ENCODE measurements at places on chromosomes 4 and X. TPM values are rescaled to one million over a fixed set of nuclear protein-coding genes. Genes with fewer than 3 reads are reported as not detected.

The OTUD6A gene
- not detected for polyA plus RNA-seq

DNA sequence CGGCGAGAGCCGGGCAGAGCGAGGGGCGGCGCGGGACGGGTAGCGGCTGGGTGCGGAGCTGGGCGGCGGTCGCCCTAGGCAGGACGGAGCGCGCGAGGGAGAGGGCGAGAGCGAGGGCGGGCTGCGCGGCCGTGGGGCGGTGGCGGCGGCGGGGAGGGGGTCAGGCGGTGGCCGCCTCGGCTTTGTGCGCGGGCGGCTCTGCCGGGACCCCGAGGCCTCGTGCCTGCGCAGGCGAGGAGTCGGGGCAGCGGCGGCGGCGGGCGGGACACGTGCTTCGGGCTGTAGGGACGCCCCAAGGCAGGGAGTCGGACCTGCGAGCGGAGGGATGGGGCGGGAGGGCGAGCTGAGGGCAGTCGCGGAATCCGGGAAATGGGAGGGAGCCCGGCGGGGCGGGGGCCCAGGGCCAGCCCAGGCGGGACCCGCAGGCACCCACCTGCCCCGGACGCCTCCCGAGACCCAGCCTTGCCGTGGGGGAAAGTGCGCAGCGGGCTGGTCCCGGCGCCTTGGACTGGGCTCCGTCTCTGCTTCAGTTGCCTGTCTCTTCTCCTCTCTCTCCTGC lies 465 bp downstream of the BMPR1B start:
- peak overlapping the region; percentile 65 for H3K4me3 ChIP-seq
- peaks cover 12% of the 10 kb centered on the region for H3K4me1 ChIP-seq
- peaks cover 24% of the 10 kb centered on the region for H3K27me3 ChIP-seq
- DNase-seq, result peak; percentile 83

The F8A2 gene
- not detected for polyA plus RNA-seq

GRCh38 chr4:143196323-143196722 lies 11.6 kb downstream of the USP38 start:
- DNase-seq, result no peak
- H3K4me3 ChIP-seq, result no peak overlapping the region
- H3K27me3 ChIP-seq, result no peaks in the 10 kb centered on the region
- H3K36me3 ChIP-seq, result peaks cover 71% of the 10 kb centered on the region
- no peaks in the 10 kb centered on the region for H3K4me1 ChIP-seq

The CXorf51B gene
- not detected for polyA plus RNA-seq

GRCh38 chrX:105715746-105716145 lies 106.6 kb upstream of the NRK start:
- no peaks in the 10 kb centered on the region for H3K27me3 ChIP-seq
- H3K27ac ChIP-seq, result no peak overlapping the region
- no peaks in the 10 kb centered on the region for H3K36me3 ChIP-seq
- H3K4me1 ChIP-seq, result no peaks in the 10 kb centered on the region
- DNase-seq, result no peak
- no peak overlapping the region for H3K4me3 ChIP-seq

GRCh38 chrX:15664487-15665444 lies at the start of gene CLTRN:
TSS of gene CLTRN (minus strand) at chrX:15664805. CDS start at chrX:15664775, 30 bp downstream.
- H3K4me1 ChIP-seq, result no peaks in the 10 kb centered on the region
- no peaks in the 10 kb centered on the region for H3K36me3 ChIP-seq
- no peak within 1 kb of the TSS for H3K4me3 ChIP-seq
- no peak for DNase-seq
- no peaks in the 10 kb centered on the region for H3K27me3 ChIP-seq

The F9 gene
- polyA plus RNA-seq, result not detected

DNA sequence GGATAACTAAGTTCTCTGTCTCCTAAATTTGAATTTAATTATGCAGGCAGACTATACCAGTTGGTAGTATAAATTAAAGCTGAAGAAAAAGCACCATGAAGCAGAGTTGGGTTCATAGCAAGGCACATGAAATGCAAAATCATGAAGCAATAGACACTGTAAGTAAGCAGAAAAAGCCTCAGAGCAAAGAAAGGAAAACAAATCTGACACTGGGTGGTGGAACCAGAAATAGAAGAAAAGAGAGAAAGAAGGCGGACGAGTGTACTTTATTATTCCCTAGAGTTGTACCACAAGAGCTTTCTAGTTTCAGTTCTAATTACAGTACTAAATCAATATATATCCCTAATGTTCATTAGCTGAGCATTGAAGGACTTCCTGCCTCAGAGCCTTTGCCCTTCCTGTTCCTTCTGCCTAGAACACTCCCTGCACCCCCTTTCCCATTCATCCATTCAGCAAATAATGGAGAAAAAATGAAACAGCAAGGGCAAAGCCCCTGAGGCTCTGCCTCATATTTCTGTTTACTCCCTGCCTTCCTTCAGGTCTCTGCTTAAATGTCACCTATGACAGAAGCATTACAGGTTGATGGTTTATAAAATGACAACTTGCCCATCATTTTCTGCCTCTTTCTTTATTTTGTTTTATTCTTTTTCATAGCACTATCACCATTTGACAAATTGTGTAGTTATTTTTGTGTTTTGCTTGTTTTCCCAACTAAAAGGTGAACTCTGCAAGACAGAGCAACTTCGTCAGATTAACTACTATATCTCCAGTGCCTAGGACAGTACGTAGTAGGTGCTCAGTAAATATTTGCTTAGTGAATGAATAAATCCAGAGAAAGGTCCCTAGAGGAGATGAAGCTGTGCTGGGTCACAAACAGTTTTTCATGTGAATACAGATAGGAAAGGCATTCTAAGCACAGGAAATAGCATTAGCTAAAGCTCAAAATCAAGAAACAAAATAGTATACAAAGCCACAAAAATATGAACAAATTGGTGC lies 154.0 kb upstream of the RASGEF1B start:
- H3K27ac ChIP-seq, result no peak overlapping the region
- no peaks in the 10 kb centered on the region for H3K27me3 ChIP-seq

The UNC5C gene
- 5.4 TPM for polyA plus RNA-seq

The OPRPN gene
- polyA plus RNA-seq, result not detected

GRCh38 chrX:43745938-43746721 lies 90.0 kb downstream of the MAOA start:
- H3K36me3 ChIP-seq, result no peaks in the 10 kb centered on the region
- no peaks in the 10 kb centered on the region for H3K4me1 ChIP-seq
- no peak overlapping the region for H3K27ac ChIP-seq
- no peak for DNase-seq

DNA sequence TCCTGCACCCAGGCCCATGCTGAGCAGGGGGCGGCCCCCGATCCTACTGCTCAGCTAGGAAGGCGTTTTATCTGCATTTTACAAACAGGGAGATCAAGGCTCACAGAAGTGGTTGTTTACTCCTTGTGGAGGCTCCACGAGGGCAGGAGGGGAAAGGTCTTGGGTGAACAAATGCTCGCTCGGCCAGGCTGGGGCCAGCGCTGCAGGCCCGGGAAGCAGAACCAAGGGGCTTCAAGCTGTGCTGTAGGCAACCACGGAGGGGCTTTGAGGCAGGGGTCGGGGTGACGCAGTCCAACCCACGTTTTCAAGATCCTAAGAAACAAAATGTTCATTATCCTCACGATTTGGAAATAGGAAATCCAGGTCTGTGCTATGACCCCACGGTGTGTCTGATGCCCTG lies 125.8 kb downstream of the HMX1 start:
- no peaks in the 10 kb centered on the region for H3K27me3 ChIP-seq
- H3K36me3 ChIP-seq, result no peaks in the 10 kb centered on the region
- no peak overlapping the region for H3K27ac ChIP-seq
- H3K4me3 ChIP-seq, result no peak overlapping the region
- H3K4me1 ChIP-seq, result peaks cover 4% of the 10 kb centered on the region

Data from SK-N-SH (cell line).